ENCODE measurements at places on chromosomes 12 and 14. TPM values are rescaled to one million over a fixed set of nuclear protein-coding genes. Genes with fewer than 3 reads are reported as not detected.

- DNase-seq = no peak
Measured at GRCh38 chr14:89344920-89345254, 72.1 kb downstream of the FOXN3 start.

Gene OLR1
- 0.27 TPM for polyA plus RNA-seq

DNA sequence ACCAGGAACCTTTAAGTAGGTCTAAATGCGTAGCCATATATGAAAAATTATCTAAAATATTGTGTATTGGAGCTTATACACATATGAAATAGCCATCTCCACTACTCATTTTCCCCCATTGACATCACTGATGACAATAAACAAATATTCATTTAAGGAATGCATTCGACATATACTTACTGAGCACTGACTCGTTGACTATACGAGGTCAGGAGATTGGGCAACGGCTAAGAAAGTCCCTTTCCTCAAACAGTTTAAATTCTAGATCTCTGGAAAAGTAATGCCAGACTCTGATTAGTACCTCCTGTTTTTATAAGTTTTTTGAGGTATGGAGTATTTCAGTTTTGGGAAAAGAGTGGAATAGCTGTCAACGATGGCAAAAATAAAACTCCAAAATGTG is 139.4 kb upstream of the DIO2 start:
- DNase-seq = no peak

DNA sequence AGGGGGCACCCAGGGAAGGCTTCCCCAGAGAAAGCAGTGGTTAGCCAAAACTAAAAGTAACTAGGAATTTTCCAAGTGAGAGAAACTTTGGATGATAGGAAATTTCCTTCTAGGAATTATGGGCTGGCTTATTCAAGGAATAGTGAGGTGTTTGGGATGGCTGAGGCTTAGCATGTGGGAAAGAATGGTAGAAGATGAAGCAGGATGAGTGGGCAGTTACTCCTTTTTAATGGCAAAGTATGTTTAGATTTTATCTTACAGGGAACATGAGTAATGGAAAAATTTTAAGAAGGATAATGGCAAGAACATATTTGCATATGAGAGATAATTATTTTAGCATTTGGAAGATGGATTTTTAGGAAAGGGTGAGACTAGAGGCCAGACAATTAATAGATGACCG is 197.6 kb downstream of the SLC38A4 start:
- DNase-seq = no peak

Gene DNAI7
- polyA plus RNA-seq = 0.79 TPM

- no peak for DNase-seq
Measured at GRCh38 chr12:12947902-12948301, 4.1 kb downstream of the GPRC5D start.

DNA sequence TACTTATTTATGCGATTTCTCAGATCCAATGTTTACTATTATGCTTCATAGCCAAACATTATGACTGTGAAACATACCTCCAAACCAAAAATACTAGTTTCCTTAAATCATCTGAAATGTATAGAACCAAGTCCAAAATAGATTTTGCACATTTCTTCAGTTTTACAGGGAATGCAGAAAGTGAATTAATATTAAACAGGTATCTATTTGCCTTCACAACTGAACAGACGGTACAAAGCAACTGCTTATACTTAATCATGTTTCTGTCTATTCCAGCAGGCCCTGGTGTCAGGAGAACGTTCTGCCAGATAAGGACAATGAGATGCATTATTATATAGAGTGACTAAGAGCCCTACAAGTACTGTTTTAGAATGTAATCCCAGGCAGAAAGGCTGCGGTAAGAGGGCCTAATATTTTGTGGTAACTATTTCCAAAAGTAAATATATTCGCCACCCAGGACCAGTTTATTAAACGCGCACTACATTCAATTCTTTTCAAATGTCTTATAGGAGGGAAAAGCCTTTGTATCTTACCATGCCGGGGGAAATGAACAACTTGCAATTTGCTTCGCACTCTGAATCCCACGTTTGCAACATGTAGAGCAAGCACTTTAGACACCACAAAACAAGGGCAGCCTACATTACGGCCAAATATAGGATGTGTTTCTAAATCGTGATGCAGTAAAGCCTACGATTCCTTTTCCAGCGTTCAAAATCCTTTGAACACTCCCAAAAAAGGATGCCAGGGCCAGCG is 1.5 kb downstream of the CORO1C start:
- no peak for DNase-seq

DNA sequence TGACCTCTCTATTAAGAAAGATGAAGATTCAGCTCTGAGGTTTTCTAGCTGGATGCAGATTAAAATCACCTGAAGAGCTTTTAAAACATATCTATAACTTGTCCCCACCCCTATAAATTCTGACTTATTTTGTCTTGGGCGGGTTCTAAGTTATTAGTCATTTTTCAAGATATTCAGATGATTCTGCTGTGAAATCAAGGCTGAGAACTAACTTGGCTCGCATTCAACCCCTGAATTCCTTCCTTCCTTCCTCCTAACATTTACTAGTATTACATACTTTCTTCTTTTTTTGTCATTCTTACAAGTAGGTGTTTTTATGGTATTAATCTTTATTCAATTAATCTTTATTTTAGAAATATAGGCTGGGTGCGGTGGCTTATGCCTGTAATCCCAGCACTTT is 55.4 kb downstream of the SSPN start:
- no peak for DNase-seq

- DNase-seq = no peak
Measured at GRCh38 chr12:50302686-50303085, 19.4 kb upstream of the LIMA1 start.

DNA sequence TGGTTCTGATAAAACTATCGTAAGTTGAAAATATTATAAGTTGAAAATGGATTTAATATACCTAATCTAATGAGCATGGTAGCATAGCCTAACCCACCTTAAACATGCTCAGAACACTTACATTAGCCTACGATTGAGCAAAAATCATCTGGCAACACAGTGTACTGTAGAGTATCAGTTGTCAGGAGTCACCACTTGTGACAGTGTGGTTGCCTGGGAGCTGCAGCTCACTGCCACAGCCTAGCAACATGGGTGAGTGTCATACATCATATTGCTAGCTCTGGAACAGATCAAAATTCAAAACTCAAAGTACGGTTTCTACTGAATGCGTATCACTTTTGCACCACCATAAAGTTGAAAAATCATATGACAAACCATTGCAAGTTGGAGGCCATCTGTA is 203.5 kb downstream of the ATXN7L3B start:
- no peak for DNase-seq

Gene SIRT4
- 1.8 TPM for polyA plus RNA-seq

Gene CCDC38
- polyA plus RNA-seq = 0.03 TPM

Measured in urinary bladder (tissue), 4 donors.